Articular chondrocyte of knee joint (primary cell): ENCODE measurements at places on chromosomes 4 and X. TPM values are rescaled to one million over a fixed set of nuclear protein-coding genes. Genes with fewer than 3 reads are reported as not detected.

The RTL9 gene
- total RNA-seq, result 0.13 and 0.22 TPM in 2 replicates

The USP9X gene
- total RNA-seq, result 130 and 156 TPM in 2 replicates

The SLAIN2 gene
- total RNA-seq, result 73.6 and 107 TPM in 2 replicates

The ANKRD50 gene
- total RNA-seq, result 25.3 and 30.7 TPM in 2 replicates

The DHX15 gene
- 139 and 146 TPM in 2 replicates for total RNA-seq

The HSFX4 gene
- total RNA-seq, result not detected in 2 replicates
